ENCODE measurements at places on chromosomes 2 and 18.

GRCh38 chr2:197793456-197793855 lies 8.3 kb upstream of the BOLL start:
- no peak for DNase-seq

- DNase-seq: peak; percentile 65
These were observed 100.7 kb upstream of the CCDC195 start for GRCh38 chr2:224816816-224817215.

- DNase-seq: no peak
These were observed 39.0 kb downstream of the RALB start for GRCh38 chr2:120291401-120292311.

GRCh38 chr18:55830544-55830943 lies 242.6 kb upstream of the TCF4 start:
- no peak for DNase-seq

DNA sequence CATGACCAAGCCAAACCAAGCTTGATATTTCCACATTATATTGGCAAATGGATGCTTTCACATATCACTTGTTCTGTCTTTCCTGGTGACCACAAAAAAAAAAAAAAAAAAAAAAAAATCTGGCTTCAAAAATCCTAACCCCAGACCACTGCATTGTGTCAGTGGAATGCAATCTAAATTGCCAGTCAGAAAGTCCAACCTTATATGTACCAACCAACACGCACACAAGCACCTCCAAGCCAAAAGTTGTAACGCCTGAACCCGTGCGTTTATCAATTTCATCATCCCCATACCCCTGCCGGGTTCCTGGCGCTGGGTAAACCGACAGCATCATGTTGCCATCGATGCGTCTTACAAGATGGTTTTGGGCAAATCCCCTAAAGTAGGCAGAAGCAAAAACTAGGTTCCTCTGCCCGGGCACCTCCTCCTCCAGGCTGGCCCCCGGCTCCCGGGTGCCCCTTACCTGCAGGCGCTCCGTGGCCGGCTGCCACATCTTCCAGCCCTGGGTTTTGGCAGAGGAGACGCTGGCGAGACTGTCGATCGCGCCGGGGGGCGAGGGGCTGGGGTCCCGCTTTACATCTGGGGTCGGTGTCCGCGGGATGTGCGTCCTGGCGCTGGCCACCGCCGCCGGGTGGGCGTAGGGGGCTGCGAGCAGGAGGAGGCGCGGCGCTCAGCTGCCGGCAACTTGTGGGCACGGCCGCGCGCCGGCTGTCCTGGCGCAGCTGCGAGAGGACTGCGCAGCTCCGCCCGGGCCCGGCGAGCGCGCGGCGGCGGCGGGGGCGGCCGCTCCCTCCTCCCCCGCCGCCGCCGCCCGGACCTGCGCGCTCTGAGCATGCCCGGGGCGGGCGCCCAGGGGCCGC lies at the start of gene PID1:
TSS of gene PID1 (minus strand) at position 737 of the 860 bp plus-strand sequence. CDS start at position 493, 244 bp downstream.
- DNase-seq: no peak

DNA sequence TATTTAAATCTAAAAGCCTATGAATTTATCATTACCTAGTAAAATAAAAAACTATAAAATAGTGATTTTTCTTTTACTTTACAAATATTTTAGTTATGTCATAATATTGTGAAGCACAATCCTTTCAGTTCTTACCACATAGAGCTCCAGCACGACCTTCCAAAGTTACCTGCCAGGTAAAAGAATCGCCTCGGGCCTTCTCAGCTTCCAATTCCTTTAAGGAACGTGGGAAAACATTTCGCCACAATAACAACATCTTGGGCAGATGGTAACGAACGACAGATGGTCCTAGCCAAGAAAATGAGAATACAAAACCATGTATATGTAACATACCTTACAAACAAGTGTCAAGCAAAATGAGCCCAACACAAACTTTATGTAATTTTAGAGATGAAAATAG lies 23.7 kb downstream of the HEATR5B start:
- DNase-seq: no peak

DNA sequence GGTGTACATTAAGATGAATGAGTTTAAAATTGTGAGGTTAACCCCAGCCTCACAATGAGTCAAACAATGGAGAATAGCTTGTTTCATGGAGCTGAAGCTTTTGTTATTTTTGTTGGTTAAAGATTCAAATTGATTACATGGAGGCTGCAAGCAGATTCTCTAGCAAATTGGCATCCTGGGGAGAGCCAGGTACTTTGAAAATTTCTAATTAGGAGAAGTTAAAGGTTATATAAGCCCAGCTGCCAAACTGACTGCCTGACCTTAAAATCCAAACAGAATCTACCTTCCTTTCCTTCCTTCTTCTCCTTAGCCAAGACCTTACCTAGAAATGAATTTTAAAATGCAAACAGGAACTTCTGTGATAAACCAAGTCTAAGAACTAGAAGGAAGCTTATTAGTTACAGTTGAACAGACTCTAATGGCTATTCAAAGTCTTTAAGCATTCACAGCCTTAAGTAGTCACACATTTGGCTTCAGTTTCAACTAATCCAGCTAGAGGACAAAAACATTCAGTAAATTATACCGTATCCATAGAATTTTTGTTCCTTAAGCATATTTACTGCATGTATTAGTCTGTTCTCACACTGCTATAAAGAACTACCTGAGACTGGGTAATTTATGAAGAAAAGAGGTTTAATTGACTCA lies 31.5 kb upstream of the PGAP1 start:
- no peak for DNase-seq

DNA sequence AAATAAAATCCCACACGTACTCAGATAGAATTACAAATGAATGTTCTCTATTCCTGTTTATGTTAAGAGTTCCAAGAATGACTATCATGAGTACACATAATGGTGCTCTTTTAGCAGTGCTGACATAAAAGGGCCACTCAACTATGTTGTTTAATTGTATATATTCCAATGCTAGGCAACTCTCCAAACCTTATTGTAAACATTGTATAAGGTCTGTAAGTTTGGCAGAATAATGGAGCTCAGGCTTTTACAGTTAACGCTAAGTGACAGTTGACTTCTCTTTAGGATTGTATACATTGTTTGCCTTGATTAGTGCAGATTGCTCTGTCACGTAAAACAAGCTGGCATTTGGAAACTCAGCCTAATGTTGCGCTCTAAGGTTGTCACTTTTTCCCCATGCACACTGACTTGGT lies 20.8 kb downstream of the RBMS1 start:
- DNase-seq: no peak

DNA sequence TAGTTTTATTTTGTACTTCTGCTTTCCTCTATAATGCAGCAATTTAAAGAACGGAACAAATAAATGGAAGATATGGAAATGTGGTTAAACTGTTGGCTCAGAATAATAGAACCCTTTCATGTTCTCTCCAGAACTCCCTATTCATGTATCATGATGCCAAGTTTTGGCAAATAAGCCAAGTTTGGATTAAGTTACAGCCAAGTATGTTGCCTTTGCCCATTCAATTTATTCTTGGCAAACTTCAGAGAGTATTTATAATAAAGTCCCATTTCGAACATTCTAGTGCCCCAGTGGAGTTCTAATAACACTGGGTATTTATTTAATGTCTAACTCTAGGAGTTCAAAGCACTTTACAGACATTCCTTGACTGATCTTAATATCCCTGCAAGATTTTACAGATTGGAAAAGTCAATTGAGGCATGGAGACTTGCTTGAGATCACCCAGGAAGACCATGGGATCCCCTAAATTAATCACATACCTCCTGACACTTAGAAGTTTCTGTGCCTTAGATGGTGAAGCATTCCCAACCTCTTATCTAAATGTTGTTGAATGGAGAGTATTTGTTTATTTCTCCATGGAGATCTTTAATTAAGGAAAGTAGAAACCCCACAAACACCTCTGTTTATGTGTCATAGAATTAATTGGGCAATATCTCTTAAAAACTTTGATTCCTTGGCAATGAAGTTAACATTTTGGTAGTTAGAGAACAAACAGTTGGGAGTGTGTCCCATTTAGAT lies 106.7 kb downstream of the ACKR3 start:
- DNase-seq: no peak

GRCh38 chr2:5691985-5692529 lies at the start of gene SOX11:
Gene SOX11, plus strand, starts transcription at chr2:5692384. Its CDS starts 338 bp downstream, at chr2:5692722.
- DNase-seq: peak; percentile 67

DNA sequence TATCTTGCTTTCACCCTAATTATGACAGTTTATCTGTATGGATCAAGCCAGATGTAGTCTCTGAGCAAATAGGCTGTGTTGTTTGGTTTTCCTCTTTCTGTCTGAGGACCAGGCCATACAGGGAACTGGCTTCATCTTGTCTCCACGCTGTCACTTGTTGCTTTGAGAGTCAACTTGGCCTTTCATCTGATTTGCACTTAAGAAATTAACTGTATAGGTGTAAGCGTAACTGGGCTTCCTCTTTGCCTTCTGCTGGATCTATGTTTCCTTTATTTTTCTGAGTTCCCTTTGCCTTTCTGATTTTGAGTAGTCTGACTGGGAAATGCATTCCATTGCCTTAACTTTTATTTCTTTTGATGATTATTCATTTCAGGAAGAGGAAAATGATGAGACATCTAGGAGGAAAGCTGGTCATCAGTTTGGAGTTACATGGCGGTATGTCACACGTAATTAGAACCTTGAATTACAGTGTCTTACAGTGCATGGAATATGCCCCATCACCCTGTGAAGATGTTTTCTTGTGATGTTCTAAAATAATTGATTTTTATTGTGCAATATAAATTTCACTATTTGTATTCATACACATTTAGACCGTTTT lies 17.4 kb downstream of the PTCD3 start:
- DNase-seq: no peak

DNA sequence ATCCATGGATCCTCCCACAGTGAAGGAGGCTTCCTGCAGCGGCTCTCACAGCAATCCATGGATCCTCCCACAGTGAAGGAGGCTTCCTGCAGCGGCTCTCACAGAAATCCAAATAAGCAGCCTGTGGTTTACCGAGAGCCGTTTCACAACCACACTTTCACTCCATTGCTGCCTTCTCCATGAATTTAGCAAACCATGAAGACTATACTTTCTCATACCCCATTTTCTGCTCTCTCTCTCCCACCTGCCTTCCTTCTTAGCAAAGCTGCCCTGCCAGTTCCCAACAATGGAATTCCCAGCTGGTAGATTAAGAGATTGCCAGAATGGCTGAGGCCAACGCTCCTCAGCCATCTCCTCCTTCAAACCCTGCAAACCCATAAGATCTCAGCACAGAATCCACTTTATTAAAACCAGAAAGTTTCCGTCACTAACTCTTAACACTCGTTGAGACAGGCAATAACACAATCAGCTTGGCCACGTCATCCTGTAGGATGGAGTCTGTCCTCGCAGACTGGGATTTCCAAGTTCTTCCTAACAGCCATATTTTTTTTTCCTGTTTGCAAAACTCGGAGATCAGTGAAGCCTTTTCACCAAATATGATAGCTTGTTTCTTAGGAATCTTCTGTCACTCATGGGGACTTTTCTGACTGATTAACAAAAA lies 162.2 kb downstream of the PXDN start:
- DNase-seq: no peak
